ENCODE measurements at places on chromosomes 2 and 18.

GRCh38 chr18:11857177-11857887 lies 6.1 kb downstream of the CHMP1B start:
- peak; percentile 99 for DNase-seq

DNA sequence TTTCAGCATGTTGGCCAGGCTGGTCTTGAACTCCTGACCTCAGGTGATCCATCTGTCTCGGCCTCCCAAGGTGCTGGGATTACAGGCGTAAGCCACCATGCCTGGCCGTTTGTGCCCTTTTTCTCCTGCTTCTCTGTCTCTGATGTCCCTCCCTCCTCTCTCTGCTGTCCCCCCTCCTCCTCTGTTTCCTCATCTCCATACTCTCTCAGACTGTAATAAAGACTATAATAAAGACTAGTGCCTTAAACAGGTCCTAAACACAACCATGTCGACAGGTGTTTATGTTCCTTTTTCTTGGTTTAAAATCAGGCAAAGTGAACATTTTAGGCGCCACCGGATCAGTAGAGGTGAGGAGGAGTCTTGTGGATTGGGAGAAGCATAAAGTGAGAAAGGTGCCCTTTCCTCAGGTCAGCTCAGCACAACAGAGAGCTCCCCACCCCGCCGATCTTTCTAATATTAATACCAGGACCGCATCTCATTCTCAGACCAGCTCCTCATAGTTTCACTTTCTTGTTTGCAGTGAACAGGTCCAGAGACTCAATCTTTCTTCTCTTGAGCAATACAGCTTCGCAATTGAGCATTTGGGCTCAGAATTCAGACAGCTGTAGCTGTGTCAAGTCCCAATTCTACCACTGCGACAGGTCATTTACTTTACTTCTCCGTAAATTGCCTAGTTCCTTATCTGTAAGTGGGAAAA lies 23.7 kb downstream of the TIMM21 start:
- DNase-seq = no peak

- peak; percentile 86 for DNase-seq
Observed at GRCh38 chr2:189363559-189363958, 77.7 kb upstream of the WDR75 start.

- DNase-seq = peak; percentile 9
Observed at GRCh38 chr2:24054366-24055010, 4.9 kb downstream of the FKBP1B start.

GRCh38 chr2:38407111-38407682 lies 30.1 kb upstream of the ATL2 start:
- DNase-seq = no peak

DNA sequence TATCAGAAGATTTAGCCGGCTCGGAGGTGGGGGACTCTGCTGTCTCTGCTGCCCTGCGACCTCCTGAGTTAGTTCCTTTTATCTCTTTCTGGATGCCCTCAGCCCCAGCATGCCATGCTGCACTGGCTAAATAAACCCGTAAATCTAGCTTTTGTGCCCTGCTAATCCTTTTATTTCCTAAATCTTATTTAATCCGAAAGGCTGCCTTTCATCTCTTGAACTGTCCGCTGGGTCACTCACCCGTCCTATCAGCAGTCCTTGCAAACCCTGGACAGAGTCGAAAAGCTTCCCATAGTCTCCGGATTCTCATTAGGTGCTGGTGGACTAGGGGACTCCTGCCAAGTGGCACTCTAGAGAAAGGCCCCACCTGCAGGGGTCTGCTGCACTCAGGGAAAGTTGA lies 122.0 kb upstream of the APCDD1 start:
- no peak for DNase-seq

GRCh38 chr2:124333784-124334183 lies 308.7 kb downstream of the CNTNAP5 start:
- no peak for DNase-seq

DNA sequence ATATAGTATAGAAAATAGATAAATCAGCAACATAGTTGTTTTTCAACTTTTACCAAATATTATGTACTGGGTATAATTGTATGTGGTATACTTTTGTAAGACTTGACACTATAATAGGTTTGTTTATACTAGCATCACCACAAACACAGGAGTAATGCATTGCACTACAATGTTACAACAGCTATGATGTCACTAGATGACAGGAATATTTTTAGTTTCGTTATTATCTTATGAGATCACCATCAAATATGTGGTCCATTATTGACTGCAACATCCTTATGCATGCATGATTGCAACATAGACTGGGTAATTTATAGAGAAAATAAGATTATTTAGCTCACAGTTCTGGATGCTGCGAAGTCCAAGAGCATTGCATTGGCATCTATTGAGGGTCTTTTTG lies 678.4 kb upstream of the ZNF804A start:
- no peak for DNase-seq

DNA sequence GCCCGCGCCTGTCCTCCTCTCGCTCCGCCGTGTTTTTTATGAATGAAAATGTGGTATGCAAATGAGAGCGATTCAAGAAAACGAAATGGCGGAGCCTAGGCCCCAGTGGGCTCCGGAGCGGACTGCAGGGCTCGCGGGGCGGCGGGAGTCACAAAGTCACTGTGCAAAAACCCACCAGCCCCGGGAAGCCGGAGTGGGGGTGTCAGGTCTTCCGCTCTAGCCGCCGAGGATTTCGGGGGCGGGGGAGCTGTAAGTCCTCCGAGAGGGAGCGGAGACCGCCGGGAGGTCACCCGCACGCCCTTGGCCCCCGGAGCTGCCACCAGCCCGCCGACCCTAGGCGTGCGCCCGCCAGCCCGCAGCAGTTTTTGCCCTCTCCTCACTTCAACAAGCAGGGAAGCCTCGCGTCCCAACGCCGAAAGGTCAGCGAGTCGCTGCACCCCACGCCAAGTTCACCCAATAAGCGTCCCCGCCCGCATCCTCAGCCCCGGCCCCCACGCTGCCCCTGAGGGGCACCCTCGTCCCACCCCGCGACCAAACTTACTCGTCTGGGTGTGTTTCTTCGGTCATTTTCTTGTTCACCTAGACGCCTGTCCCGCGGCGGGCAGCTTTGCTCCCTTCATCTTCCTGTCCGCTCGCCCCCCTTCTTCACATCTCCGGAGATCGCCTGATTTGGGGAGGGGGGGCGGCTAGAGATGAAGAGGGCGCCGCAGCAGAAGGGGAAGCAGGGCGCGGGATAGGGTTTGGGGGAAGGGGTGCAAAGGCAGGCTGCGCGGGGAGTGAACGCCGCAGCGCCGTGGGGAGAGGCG lies 775 bp downstream of the SPRED2 start:
- peak; percentile 51 for DNase-seq

GRCh38 chr2:10097352-10098148 lies 17.3 kb upstream of the CYS1 start:
- peak; percentile 53 for DNase-seq

- DNase-seq = peak; percentile 89
Observed at GRCh38 chr2:216371721-216372702, at the start of gene MARCHF4. MARCHF4 (minus strand) TSS chr2:216372483; CDS start chr2:216370260, 2,223 bp downstream.

DNA sequence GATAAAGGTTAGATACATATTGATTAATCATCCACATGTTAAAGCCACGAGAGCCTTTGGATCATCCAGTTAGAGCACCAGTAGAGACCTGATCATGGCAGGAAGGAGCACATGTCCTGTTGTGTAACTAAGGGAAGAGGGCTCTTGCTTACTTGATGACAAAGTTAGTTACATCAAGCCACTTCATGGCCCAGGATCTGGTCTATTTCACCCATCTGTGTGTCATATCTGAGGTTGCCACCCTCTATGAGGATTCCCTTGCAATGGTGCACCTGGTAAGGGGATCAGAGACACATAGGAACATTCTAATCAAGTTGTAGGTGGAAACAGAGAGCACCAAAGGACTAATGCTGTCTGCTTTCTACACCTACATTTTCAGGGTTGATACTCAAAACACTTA lies 6.7 kb downstream of the ANKAR start:
- no peak for DNase-seq

DNA sequence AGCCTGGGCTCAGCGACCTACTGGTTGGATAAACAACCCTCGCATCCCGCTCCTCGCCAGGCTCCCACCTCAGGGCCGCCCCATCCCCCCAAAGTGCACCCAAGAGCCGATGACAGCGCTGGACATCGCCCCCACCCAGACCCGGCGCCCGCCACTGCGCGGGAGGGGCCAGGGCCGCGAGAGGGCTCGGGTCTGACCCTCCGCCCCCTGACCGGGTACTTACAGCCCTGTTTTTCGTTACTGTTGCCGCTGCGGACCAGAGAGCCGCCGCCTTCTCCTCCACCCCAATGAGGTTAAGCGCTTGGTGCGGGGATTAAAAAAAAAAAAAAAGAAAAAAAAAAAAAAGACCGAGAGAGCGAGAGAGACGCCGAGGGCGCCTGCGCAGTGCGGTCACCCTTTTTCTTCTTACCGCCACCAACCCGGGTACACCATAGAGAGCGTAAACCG lies at the start of gene CLASP1:
CLASP1 (minus strand) TSS at position 314 of the 447 bp plus-strand sequence. CDS start 43,567 bp downstream, outside the sequence.
- no peak for DNase-seq

DNA sequence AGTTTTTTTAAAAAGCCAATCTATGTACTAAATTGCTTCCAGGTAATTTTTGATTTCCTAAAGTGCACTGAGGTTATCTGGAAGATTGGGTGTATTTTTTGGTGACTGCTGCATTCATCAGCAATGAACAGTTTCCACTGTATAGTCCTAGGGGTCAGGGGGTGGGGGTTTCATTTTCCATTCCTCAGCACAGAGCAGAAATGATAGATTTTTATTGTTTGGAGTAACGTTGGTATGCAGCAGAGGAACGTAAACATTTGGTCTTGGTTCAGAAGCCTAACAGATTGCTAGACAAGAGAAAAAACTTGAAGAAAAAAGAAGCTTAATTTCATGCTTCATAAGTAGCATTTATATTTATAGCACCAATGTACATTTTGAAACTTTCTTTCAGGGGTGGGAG lies 54.9 kb downstream of the ZCCHC2 start:
- DNase-seq = peak; percentile 11

DNA sequence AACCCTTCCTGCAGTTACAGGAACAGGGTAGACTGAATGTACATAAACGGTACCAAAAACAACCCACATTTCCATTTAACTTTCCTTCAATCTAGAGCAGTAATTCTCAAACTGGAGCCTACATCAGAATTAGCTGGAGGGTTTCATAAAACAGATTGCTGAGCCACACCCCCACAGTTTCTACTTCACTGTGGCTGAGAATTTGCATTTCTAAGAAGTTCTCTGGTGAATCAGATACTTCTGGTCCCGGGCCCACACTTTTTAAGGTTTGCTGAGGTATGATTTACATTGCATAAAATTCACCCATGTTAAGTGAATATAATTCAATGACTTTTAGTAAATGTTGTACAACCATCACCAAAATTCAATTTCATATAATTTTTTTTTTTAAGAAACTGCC lies 113.7 kb downstream of the SRBD1 start:
- peak; percentile 45 for DNase-seq

DNA sequence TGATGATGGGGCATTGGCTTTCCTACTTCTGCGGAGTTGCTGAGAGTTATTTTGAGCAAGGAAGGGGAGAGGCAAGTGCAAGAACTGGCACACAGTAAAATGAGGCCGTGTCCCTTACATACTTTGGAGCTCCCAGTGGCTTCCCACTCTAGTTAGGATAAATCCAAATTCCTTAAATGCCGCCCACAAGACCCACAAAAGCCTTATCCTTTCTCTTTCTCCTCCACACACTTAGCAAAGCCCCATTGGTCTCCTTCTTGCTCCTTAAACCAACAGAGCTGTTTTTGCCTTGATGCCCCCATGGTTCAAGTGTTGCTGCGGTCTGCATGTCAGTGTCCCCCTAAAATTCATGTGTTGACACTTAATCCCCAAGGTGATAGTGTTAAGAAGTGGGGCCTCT lies 24.3 kb downstream of the TMEM247 start:
- DNase-seq = no peak

DNA sequence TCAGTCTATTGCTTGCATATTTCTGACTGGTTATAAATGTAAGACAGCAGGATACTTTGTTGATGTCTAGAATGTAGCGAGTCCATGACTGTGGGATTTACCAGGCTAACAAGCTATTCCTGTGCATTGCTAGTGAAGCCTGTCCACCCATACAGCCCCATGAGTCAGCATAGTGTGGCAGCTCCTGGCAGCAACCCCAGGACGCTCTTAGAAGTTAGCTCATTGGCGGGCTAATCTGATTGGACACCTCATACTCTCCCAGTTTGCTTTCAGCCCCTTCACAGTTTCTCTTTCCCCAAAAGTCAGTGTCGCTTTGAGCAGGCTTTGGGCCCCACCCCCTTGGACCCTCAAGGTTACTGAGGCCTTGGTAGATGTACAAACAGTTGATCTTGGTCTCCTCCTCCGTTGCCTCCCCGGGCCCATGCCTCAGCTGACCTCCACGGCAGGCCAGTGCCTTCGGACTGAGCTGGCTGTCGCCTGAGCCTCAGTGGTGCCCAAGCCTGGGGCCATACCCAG lies 48.0 kb downstream of the COA5 start:
- peak; percentile 97 for DNase-seq

DNA sequence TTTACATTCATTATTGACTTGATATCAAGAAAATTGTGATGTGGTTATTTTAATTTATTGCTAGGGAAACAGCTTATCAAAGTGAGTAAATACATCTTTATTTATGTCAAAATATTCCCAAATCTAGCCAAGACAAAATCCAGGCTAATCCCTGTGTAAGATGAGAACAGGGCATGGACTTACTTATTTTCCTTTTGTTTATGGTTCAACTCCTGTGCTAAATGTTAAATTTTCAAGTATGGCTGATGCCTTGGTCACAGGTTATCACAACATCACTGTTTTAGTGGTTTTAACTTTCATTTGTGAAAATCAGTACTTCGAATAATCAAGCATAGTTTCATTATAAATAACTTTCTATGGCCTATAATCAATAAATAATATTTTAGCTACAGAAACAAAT lies 657.0 kb upstream of the SYT4 start:
- no peak for DNase-seq

- DNase-seq = no peak
Observed at GRCh38 chr2:23622966-23623675, 238.1 kb downstream of the KLHL29 start.

DNA sequence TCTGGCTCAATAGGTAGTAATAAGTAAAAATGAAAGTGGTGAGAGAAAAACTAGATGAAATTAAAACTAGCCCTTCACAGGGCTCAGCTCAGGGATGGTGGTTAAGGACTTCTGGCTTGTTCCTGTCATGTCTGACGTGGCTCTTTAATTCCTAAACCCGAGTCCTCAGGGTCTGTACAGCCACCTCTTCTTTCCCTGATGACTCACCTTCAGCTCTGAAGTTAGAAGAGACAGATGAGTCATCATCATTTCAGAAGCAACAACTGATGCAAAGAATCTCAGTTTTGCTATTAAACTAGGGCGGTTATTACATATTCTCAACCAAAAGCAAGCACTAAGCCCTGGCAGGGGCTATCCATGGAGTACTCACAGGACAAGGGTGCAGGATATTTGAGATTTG lies 24.0 kb upstream of the ITGB6 start:
- DNase-seq = peak; percentile 98

GRCh38 chr2:47897883-47898731 lies 8.2 kb downstream of the FBXO11 start:
- no peak for DNase-seq

GRCh38 chr2:144213797-144214196 lies 306.1 kb downstream of the ZEB2 start:
- no peak for DNase-seq

GRCh38 chr2:20728114-20728758 lies 61.3 kb downstream of the GDF7 start:
- DNase-seq = peak; percentile 56
